Fibroblast of skin of back (primary cell): ENCODE measurements at places on chromosomes 12 and 14.
A peak's percentile ranks its signal among the peaks of the same experiment; 100 is the strongest.

DNA sequence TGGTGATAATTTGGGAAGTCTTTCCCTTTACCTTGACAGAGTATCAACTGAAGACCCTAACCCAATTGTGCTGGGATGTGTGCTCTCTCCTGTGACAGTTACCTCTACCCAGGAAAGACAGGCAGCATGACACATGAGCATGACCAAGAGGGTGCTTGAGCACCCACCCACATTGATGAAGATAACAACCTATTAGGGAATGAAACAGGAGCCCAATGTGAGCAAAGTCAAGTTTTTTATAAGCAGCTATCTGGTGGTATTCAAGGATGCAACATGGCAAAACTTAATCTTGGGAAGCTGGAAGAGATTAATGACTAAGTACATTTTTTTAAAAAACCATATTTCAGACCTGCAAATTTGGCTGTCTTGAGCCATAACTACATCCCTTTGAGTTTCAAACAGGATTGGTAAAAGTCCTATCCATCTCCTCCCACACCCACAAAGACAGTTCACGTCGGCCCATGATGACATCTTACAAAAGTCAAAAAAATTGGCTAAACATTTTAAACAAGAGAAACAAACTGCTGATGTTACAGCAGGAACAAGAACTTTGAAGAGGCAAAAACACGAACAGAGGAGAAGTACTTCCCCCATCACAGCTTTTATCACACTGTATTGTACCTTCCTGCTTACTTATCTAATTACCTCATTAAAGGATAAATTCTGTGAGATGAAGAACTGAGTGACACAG lies 60.3 kb downstream of the MED13L start:
- no peak for DNase-seq

DNA sequence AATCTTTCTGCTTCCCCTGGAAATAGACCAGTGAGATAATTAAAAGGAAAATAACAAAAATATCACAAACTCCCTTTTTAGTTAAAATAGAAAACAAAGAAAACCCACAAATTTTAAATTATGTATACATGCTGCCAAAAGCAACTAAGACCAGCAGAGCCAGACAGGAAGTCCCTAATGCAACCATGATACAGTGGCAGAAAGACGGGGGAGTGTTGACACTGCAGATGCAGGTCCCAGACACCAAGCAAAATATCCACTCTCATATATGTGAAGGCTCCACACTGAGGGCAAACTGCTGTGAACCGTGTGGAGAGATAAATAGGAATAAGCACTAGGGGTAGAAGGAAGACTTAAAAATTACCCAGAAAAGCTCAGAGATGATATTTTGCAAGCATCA lies 401.0 kb downstream of the BTG1 start:
- peak; percentile 17 for DNase-seq

DNA sequence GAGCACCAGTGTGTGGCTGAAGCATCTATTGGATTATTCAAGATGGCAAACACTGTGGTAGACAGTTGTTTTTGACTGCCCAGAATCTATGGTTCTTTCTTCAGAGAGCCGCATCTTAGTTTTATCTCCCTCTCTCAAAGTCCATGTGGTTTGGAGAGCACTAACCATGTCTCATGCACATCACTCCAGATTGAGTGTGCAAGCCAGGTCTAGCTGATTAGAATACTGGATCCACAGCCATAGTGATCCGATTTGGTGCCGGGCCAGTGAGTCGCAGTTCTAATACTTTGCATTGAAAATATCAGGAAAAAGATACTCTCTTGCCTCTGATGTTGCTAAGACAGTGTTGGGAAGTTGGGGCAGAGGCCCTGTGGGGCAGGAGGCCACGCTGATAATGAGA lies 4.6 kb upstream of the SBNO1 start:
- DNase-seq = no peak

DNA sequence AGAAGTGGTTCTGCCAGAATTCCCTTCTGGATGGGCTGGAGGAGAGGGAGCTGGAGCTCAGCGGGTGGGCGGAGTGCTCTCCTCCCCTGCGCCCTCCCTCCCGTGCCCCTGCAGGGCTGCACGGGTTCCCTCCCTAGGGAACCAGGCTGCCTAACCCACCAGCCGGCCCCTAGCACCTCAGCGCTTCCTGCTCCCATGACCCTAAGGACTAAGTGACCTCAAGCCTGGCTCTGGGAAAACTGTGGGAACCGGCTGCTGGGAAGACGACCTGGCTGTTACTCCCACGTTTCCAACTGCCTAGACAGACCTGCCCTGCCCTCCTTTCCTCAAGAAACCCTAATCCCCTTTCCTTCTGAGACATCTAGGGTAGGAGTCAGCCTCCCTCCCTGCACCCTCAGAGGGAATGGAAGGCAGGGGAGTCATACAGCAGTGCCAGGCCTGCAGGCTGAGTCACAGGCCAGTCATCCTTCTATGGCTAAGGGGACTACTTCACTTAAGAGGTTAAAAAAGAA lies 31.5 kb downstream of the SLC6A12 start:
- peak; percentile 86 for DNase-seq

- DNase-seq = no peak
Observed at GRCh38 chr14:99001241-99001640, 270.8 kb downstream of the BCL11B start.

GRCh38 chr12:63917864-63918799 lies 73.6 kb downstream of the SRGAP1 start:
- peak; percentile 98 for DNase-seq

- DNase-seq = no peak
Observed at GRCh38 chr14:106062502-106063272, 536.3 kb downstream of the TMEM121 start.

DNA sequence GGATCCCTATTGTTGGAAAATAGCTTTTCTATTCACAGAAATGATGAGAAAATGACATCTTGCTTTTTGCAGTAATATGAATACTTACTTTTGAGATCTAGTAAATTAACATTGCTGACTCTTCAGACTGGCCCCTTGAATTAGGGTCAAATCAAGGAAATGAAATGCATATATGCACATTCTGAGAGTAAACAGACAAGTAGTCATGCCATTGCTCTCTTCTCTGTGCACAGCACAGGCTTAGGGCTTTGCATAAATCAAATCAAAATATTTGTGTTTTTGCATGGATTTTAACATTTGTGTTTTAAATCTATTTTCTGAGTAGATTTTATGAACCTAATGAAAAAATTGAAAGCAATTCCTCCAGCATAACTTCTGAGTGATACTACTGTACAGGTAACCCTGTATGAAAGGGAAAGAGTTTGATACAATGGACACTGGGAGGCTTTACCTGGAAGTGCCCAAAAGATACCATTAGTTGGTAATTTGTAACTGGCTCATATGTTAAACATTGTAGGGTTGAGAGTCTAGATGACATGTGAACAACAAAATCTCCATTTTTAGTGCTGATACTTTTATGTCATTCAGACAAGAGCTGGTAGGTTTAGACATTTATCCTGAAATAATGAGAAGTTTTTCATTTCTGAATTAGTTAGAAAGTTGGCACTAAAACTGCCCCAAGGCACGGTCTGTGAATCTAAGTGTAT lies 280.2 kb upstream of the FBXO33 start:
- DNase-seq = no peak

- DNase-seq = peak; percentile 83
Observed at GRCh38 chr14:64764641-64765520, 60.7 kb downstream of the PLEKHG3 start.

DNA sequence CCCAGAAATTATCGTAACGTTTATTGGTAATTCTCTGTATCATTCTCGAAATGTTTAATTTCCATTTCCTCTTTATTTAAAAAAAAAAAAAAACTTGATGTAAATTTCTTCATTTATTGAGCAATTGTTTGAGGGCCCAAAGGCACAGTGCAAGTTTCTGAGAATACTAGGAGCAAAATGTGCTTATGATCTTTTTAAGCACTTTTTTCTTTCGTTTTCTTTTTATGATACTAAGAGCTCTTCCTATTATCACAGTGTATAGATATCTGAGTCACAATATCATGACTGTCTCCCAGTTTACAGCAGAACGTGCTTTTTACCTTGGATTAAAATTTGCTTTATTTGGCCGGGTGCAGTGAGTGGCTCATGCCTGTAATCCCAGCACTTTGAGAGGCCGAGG lies 5.6 kb downstream of the ATP2A2 start:
- no peak for DNase-seq

DNA sequence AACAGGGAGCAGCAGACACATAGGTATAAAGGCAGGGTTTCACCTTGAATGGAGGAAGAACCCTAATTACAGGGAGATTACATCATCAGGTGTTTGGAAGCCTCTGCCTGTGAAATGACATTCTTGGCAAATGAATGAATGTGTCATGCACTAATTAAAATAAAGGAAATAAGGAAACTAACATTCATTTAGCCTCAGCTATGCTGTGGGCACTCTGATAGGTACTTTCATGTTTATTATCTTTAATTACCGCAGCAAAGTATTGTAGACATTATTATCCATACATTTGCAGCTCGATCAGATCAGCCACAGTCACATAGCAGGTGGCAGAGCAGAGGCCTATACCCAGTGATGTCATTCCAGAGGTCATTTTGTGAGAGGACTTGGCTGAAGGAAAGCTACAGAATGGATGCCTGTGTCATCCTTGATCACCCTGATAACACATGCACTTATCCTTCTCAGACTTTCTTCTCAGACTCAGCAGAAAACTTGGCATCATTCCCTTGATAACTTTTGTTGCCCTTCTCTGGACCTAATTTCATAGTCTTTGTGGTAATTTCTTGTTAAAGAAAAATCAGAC lies 18.4 kb downstream of the ZNF664 start:
- DNase-seq = no peak

DNA sequence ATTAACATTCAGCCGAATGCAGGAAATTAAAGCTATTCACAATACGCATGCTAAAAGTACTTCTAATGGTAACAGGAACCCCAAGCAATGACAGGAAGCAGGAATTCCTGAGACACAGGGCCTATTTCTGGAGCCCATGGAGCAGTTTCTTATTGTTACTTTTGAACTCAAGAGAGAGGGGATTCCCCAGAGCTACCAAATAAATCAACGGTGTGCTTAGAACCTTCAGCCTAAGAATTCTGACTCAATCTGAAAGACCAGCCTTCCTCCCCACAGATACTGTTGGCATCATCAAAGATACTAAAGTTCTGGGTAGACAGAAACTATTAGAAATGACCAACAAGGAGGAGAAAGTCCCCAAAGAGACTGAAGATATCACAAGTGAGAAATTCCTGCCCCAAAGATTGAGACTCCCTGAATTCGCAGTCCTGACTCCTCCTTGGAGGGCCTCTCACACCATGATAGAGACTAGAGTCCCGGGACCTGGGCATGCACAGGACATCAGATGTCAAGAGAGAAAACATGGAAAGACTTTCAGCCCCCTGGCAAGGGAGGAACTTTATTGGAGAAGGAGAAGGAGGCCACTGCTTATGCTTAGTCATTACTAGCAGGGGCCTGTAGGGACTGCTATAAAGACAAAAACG lies 32.7 kb downstream of the RTRAF start:
- no peak for DNase-seq

DNA sequence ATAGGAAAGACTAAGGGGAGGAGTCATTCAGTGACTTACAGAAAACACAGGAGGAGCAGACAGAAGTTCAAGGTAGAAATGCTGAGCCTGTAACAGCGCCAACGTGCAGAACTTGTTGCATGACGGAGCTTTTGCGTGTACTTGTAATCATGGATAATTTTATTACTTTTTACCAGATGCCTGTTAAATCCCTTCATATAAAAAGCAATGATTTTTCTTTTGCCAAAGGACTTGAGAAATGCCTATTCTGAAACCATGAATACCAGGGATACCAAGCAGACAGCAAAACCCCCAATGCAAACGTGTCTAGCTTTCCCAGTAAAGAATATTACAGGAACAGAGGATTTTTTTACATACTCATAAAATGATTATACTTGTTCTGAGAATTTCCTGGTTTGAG lies 163.6 kb upstream of the GSC start:
- DNase-seq = peak; percentile 56

GRCh38 chr12:98144953-98145352 lies 370.4 kb upstream of the TMPO start:
- no peak for DNase-seq

GRCh38 chr14:43359317-43359716 lies 1147.8 kb downstream of the FSCB start:
- DNase-seq = no peak

- DNase-seq = no peak
Observed at GRCh38 chr12:24015833-24016160, 66.3 kb upstream of the SOX5 start.

DNA sequence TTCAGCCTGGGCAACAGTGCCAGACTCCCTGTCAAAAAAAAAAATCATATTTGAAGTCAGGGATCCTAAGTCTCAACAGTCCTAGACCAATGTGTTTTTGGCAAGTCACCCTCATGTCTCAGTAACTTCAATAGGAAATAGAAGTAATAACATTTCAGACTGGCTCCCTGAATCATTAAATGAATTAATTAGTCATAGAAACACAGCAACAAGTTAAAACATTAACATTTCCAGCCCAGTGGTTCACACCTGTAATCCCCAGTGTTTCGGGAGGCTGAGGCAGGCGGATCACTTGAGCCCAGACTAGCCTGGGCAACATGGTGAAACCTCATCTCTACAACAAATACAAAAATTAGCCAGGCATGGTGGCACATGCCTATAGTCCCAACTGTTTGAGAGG lies 125.2 kb downstream of the GTF2A1 start:
- DNase-seq = no peak

GRCh38 chr12:111181143-111181726 lies 187.7 kb downstream of the PHETA1 start:
- DNase-seq = no peak

DNA sequence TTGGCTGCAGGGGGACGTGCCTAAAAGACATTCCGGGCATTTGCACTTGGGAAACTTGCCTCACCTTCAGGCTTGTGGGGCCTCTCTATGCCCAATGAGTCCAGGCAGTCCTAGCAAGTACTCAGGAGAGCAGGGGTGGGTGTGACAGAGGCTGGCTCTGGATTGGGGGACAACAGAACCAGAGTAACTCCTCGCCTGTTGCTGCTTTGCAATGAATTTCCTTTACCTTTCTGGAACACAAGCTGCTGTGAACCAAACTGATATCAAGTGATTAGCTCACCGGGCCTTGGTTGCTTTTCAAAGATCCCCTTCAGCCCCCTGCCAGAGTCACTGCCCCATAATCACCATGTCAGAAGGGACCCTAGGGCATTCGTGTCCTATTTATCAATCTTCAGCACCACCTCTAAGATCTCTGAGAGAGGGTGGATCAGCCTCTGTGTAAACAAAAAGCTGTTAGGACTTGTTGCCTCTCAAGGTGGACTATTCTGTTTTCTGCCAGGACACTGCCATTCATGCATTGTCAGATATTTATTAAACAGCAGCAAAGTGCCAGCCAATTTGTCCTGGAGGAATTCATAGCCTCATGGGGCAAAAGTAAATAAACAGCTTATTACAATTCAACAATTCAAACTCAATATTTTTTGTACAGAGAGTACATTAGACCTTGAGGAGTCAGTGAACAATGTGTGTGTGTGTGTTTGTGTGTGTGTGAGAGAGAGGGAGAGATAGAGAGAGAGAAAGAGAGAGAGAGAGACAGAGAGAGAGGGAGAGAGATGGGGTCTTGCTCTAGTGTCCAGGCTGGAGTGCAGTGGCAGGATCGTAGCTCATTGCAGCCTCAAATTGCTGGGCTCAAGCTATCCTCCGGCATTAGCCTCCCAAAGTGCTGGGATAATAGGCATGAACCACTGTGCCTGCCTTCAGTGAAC lies 11.3 kb downstream of the NFATC4 start:
- DNase-seq = no peak
